ENCODE measurements at places on chromosomes 3 and 15.
A peak's percentile ranks its signal among the peaks of the same experiment; 100 is the strongest.

GRCh38 chr3:82038556-82038955 lies 277.1 kb upstream of the GBE1 start:
- DNase-seq, result no peak

GRCh38 chr3:97763586-97764406 lies 762 bp upstream of the ARL6 start:
- no peak for DNase-seq

DNA sequence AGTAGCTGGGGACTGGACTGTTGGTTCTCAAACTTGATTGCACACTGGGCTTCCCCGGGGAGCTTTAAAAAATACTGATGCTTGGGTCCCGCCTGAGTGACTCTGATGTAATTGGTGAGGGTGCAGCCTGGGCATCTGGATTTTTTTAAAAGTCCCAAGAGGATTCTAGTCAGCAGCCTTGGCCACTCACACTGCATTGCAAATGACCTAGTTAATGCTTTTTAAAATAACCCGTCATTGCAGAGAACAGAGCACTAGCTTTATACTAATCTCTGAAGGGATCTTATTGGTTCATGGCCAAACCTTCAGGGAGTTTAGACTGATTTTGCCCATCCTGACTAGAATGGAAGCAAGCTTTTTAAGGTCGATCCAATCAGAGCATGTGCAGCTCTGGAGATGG lies 310.6 kb upstream of the PROK2 start:
- no peak for DNase-seq

GRCh38 chr3:17055374-17056276 lies 170.9 kb downstream of the PLCL2 start:
- DNase-seq, result no peak

- no peak for DNase-seq
Measured at GRCh38 chr15:41494922-41495735, 1.5 kb downstream of the ITPKA start.

DNA sequence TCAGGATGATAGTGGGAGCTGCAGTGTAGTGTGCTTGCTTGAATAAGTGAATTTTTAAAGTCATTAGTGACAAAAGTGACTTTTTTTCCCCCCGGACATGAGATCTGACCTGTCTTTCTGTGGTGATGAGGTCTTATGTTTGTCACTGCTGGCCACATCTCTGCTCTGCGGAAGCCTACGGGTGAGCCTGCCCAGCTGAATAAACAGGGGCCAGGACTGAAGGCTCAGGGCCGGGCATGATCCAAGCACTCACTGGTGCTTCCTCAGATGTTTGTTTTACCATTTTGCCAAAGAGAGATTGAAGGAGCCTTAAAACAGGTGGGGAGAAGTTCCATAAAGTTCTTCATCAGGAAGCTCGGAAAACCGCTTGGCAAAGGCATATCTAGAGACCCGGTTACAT lies 35.0 kb downstream of the RPL39L start:
- no peak for DNase-seq

DNA sequence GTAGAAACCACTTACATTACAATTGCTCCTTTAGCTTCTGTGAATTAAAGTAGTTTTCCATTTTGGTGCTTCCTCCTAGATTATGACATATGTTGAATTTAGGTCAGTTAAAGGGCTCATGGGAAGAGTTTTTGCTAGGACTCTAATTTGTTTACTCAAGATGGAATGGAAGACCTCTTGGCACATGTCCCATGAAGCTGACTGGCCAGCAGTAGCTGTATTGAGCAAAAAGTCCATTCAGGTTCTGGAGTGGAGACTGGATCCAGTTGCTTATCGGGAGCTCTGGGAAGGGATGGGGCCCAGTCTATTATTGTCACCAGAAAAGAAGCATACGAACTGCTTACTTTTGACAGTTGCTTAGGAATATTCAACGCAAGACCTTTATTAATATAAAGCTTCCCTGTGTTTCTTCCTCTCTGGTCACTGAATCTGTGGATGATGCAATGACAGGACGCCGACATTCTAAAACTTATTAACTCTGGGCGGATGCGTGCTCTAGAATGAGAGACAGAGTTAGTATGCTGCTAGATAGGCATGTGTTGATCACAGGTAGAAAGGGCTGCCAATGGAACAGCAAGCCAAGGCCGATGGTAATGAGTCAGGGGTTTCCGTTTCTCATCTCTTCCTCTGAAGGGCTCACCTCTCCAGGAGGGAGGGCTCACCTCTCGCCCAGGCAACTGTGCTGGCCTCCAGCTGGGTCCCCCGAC lies 155.8 kb downstream of the NR1D2 start:
- DNase-seq, result no peak

GRCh38 chr3:127800508-127800907 lies 21.8 kb downstream of the MGLL start:
- peak; percentile 2 for DNase-seq

DNA sequence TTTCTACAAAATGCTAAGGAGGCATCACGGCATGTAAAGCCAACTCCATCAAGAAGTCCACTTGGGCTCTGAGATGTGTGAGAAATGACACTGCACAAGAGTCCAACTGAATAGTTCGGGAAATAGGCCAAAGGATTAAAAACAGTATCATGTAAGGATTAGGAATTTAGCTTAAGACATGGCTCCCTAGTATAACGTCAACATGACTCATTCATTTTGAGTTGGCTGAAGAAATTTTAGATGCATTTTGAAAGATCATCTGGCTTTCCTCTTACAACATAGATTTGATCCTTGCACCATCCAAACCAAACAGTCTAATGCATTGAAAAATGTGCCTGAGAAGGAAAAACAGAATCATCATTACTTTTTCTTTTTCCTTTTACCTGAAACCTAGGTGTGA lies 109.3 kb upstream of the MME start:
- no peak for DNase-seq

GRCh38 chr15:39834256-39834655 lies 51.6 kb upstream of the FSIP1 start:
- no peak for DNase-seq

DNA sequence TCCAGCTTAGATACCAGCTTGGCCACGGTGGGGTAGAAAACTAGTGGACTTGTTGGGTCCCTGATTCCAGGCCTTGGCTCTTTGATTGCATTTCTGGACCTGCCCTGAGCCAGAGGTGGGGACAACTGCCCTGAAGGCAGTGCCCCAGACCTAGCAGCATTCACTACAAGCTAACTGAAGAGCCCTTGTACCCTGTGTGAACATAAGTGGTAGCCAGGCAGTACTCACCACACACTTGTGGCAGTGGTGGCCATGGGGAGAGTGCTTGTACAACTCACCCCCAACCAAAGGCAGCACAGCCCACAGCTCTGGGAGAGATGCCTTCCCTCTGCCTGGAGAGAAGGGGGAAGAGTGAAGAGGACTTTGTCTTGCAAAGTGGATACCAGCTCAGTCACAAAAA lies 177.3 kb upstream of the NAALADL2 start:
- no peak for DNase-seq

DNA sequence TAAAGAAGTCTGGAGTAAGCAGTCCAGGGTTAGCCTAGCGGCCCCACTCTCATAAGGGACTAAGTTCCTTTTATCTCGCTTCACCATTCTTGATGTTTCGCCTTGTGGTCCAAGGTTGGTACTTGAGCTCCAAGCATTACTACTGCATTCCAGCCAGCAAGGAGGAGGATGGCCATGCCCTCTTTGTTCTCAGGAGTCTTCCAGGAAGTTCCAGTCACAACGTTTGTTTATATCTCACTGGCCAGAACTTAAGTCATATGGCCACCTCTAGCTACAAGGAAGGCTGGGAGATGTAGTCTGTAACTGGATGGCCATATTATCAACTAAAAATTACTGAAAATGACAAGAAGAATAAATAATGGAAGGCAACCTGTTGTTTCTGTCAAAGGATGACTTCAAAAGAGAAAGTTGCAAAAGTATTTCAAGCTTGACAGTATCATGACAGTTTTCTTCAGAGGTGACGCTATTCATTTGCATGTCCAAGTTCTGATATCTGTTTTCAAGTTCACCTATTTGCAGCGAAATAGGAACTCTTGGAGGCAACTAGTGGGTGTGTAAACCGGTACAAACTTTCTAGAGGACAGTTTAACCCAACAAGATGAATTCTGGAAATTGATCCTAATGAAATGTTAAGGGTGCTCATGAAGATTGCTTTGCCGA lies 118.6 kb downstream of the PGPEP1L start:
- DNase-seq, result no peak

GRCh38 chr15:77071305-77072223 lies 655 bp upstream of the TSPAN3 start:
- no peak for DNase-seq

DNA sequence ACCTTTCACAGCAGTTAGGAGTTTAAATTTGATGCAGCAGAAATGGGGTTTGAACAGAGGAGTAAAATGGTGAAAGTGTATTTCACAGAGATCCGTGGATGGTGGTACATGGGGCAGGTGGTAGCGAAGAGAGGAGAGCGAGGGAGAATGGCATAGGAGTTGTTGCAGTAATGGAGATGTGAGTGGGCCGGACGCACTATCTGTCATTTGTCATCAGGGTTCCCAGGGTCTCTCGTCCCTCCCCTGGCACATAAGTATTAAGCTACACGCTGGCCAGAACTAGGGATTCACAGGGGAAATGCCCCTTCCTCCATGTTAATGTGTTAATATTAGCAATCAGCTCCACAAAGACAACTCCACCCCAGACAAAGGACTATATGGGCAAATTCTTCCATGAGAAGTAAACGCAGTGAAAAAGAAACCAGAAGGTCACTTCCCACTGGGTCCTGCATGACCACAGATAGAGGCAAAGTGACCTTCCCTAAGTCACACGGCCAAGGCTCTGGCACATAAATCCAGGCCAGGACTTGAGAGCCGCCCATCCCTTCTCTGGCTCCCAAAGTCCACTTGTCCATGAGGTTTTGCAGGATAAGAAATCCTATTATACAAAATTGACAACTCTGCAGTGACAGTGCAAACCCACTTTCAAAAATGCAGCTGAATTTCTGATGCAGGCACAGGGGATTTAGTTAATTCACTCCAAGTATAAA lies 42.5 kb downstream of the ANXA2 start:
- no peak for DNase-seq

DNA sequence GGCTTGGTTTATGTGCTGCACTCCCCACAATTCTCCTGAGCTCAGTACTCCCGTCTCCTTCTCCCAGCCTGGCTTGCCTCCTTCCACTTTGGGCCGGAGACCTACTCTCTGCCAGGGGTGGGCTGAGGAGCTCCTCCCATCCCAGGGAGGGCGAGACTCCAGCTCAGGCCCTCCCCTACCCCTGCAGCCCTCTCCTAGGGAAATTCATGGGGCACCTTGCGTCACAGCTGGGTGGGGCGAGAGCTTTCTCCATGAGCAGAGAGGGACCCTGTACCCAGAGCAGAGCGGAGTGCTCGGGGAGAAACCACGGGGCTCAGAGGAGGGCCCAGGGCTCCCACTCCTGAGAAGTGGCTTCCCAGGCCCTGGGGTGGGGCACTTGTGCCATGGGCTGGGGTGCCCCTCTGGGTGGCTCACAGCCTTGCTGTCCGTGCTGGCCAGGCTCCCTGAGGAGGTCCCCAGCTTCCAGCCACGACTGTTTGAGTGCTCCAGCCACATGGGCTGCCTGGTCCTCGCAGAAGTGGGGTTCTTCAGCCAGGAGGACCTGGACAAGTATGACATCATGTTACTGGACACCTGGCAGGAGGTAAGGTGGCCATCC lies 13.3 kb downstream of the VILL start:
- no peak for DNase-seq

DNA sequence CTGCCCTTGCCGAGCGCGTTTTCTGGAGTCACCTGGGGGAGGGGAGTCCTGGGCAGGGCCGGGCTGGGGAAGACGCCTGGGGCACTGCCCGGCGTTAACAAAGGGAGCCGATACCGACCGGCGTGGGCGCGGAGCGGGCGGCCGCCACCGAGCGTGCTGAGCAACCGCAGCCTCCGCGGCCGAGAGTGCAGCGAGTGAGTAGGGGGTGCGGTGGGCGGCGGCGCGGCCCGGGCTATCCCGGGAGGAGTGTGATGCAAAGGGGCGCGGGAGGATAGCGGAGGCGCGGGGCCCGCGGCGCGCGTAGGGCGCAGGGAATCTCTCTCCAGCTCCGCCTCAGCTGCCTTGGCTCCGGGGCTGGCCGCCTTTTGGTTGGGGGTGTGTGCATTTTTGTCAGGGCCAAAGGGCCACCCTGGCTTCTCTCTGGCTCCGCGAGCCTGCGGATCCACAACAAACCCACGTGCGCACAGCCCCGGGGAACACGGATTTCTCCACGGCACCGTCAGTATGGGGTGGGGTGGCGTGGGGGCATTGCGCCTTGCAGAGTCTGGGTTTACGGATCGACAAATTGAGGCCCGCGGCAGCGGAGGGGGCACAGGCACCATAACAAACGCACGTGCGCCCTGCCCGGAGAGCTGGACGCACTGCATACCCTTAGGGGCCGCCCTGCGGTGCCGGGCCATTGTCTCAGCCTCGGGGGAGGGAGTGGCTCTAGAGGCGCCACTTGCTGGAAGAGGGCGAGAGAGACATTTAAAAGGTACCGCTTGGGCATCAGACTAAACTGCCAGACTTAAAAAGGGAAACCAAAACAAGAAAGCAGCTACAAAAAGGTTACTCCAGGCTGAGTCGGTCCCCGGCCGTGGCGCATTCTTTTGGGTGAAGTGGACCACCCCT lies 560 bp downstream of the ST6GAL1 start:
- peak; percentile 34 for DNase-seq

DNA sequence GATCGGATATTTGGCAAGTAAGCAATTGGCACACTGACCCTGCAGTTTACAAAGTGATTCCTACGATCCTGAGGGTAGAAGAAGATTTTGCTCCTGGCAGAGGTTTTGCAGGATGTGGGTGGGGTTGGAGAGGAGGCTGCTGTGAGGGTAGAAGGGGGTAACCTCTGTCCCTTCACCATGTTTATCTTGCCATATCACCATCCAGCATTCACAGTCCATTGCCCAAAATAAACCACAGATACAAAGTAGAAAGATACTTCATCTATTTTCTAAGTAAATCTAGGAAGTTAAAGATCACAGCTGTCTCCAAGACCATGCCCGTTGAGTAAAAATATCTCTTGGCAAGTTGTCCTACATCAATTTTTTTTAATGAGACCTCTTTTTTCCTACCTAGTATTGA lies 51.6 kb downstream of the LIPC start:
- DNase-seq, result no peak

DNA sequence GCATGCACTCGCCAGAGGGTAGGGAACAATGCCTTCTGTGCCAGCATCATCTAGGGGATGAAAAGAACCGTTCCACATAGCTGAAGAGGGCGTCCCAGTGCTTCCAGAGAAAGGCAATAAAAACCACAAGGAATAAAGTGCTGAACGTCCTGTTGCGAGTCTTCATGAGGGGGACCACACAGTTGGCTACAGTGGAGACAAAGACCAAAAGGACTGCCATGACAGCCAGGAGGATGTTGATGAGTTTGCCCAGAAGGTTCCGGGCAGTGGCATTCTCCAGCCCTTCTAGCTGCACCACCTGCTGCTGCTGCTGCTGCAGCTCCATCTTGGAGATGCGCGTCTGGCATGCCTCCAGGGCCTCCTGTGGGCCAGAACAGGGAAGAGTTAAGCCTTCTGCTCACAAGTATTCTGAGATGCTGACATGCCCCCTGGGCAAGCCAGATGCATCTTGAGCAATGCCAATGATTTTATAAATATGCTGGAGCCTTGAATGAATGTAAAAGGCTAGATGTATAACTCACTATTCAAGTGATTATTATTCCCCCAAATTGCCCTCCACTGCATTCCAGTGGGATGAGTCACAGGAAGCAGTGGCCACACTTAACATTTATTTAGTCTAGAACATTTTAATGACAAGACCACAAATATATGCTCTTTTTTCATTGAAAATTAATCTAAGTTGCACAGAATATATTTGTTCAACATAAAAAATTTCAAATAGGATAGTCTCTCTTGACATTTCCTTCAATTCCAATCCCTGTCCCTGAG lies 45.1 kb upstream of the PLXND1 start:
- DNase-seq, result no peak
